ENCODE measurements at places on chromosomes 4 and X.

DNA sequence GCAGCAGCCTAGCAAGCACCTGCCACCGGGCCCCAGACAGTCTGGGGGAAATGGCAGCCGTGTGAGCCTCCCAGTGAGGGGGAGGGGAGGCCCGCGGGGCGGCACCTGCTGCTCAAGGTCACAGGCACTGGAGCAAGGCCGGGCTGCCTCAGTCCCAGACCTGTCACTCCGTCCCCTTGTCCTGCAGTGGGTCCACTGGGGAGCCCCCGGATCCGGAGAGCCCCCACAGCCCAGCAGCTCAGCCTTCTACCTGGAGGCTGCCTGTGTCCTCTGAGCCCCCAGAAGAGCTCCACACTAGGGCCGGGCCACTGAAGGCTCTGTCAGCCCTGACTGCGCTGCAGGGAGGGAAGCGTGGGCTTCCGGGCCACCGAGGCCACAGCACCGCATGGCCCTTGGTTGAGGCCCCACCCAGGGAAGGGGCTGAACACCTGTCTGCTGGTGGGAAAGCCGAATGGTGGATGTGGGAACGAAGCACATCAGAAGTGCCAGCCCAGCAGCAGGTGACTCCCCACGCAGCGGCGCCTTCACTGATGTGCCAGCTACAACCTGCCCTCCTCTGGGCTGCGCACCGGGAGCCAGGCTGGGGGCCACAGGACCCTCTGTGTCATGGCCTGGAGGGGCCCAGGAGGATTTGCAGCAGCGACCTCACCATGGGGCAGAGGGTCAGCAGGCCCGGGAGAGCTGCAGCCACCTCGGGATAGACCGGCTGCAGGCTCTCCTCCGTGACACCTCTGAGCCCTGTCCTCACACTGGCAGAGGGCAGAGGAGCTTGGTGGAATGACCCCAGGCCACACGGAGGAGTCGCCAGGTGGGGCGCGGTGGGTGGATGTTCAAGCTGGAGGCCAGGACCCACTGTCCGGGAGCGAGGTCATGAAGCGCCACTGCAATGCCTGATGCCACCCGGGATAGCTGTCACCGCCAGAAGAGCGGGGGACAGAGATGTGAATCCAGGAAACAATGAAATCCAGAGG is 35.0 kb upstream of the MXD4 start:
- no peaks in the 10 kb centered on the region for H3K36me3 ChIP-seq
- H3K4me1 ChIP-seq, result no peaks in the 10 kb centered on the region
- no peaks in the 10 kb centered on the region for H3K27me3 ChIP-seq
- peak; percentile 78 for DNase-seq
- H3K4me3 ChIP-seq, result no peak overlapping the region

GRCh38 chrX:11188664-11189063 is 77.5 kb downstream of the HCCS start:
- no peaks in the 10 kb centered on the region for H3K27me3 ChIP-seq
- no peaks in the 10 kb centered on the region for H3K36me3 ChIP-seq
- no peaks in the 10 kb centered on the region for H3K4me1 ChIP-seq
- no peak for DNase-seq
- no peak overlapping the region for H3K4me3 ChIP-seq

DNA sequence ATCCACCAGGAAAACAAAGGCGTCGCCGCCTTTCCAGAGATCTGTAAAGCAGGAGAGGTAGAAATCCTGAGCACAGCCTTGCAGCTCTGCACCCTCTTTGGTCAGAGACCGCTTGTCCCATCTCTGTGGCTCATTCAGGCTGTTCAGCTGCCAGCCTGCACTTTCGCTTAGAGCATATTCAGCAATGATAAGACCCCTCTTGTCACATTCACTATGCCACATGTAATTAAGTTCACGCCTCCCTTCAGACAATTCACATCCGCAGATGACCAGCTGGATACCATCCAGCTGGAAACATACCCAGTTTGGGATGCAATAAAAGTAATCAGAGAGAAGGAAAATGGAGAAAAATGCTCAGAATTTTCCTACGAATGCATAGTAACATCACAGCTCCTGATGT is 335.4 kb downstream of the UNC5C start:
- no peak for DNase-seq
- no peak overlapping the region for H3K27ac ChIP-seq
- H3K27me3 ChIP-seq, result no peaks in the 10 kb centered on the region

DNA sequence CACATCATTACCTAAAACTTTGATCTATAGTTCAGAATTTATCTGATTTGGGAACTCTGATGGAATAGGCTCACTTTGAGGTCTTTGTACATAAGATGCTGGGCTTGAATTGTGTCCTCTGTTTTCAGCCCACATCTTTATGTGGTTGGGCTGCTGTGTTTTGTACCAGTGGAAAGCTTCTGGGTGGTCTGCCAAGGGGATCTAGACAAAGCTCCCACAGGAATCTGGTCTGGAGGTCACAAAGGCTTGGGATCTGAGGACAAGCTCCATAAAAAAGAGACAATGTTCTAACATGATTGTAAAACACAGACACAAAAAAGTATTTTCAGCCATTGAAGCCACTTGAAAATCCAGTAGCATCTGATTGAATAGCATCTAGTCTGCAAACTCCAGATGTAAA is 393.5 kb upstream of the PITX2 start:
- H3K27ac ChIP-seq, result no peak overlapping the region
- no peaks in the 10 kb centered on the region for H3K36me3 ChIP-seq
- H3K4me1 ChIP-seq, result no peaks in the 10 kb centered on the region
- H3K4me3 ChIP-seq, result no peak overlapping the region
- no peak for DNase-seq
- H3K27me3 ChIP-seq, result no peaks in the 10 kb centered on the region

DNA sequence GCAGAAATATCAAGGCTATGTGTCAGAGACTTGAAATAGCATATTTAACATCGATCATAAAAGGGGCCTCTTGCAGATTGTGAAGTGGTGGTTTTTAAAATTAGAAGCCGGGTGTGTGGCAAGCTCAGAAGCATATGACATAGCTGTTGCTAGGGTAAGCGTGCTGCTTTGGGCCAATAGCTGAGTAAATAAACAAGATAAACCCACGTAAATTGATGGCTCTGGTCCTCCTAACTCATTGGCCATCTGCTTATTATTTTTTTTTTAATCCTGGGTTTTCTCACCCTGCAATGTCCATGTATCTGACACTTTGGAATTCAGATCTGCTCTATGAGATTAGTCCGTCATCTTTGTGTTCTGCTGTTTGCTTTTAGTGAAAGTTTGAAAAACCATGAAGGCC is 32.6 kb upstream of the STOX2 start:
- no peaks in the 10 kb centered on the region for H3K27me3 ChIP-seq
- peaks cover 4% of the 10 kb centered on the region for H3K4me1 ChIP-seq
- peak; percentile 59 for DNase-seq
- H3K36me3 ChIP-seq, result no peaks in the 10 kb centered on the region
- H3K27ac ChIP-seq, result no peak overlapping the region

- H3K27ac ChIP-seq, result no peak overlapping the region
- no peaks in the 10 kb centered on the region for H3K36me3 ChIP-seq
- DNase-seq, result no peak
- H3K4me1 ChIP-seq, result no peaks in the 10 kb centered on the region
These were observed 71.1 kb upstream of the DDIT4L start for GRCh38 chr4:100261346-100261745.

DNA sequence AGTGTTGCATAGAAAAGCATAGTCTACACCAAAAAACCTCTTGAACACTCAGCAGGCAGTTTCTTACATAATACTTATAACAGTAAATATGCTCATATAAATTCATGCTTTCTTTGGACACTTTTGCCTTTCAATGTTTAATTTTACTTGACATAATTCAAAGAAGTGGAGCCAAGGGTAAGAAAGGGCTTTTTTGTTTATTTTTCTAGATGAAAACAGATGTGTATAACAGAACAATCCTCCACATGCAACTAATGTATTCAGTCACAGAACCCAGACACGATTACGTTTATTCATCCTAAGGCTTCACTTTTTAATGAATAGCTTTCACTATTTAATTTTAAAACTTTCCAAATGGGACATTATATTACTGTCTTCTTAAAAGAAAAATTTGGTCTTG is 58.0 kb upstream of the PTPN13 start:
- H3K36me3 ChIP-seq, result no peaks in the 10 kb centered on the region
- H3K4me1 ChIP-seq, result no peaks in the 10 kb centered on the region
- no peak overlapping the region for H3K4me3 ChIP-seq
- H3K27ac ChIP-seq, result no peak overlapping the region

GRCh38 chrX:72685810-72686456 is 28.2 kb downstream of the PHKA1 start:
- no peak overlapping the region for H3K27ac ChIP-seq
- peak; percentile 37 for DNase-seq
- H3K4me1 ChIP-seq, result no peaks in the 10 kb centered on the region
- no peaks in the 10 kb centered on the region for H3K36me3 ChIP-seq
- no peaks in the 10 kb centered on the region for H3K27me3 ChIP-seq

DNA sequence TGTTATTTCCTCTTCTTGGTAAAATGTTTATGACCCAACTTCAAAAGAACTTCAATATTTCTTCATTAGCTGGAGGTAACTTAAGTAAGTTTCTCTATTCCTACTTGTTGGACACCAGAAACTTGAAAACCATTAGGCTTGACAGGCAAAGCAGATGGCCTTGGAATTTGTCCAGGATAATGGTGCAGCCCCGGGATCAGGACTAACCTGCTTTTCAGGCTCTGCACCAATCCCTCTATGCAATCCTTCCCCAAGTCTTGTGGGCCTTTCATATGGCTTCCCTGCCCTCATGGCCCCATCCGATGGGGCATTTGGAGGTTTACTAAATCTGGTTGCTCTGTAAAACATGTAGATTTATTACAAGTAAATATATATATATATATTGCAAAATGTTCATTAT is 68.5 kb downstream of the SPINK2 start:
- peaks cover 8% of the 10 kb centered on the region for H3K4me1 ChIP-seq
- no peak for DNase-seq
- no peak overlapping the region for H3K4me3 ChIP-seq
- no peaks in the 10 kb centered on the region for H3K36me3 ChIP-seq
- no peaks in the 10 kb centered on the region for H3K27me3 ChIP-seq

GRCh38 chr4:79673898-79674297 is 265.9 kb upstream of the GK2 start:
- H3K27ac ChIP-seq, result no peak overlapping the region
- H3K4me1 ChIP-seq, result no peaks in the 10 kb centered on the region
- DNase-seq, result no peak
- no peak overlapping the region for H3K4me3 ChIP-seq

DNA sequence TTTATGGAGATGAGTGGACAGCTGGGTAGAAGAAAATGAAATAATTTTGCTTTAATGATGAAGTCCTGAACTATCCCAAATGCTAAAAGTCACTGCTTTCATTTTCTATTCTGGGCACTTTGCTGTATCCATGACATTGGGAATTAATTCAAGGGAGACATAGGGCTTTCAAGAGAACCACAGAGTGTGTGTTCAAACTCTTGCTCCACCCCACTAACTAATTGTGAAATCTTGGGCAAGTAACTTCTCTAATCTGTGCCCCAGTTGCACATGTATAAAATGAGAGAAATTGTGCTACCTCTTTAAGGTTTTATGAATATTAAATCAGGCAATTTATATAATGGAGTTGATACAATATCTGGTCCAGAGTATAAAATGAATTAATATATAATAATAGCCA is 1422.0 kb downstream of the ADGRL3 start:
- H3K27ac ChIP-seq, result no peak overlapping the region
- no peaks in the 10 kb centered on the region for H3K36me3 ChIP-seq
- DNase-seq, result no peak

GRCh38 chrX:18702362-18703195 is 4.9 kb upstream of the PPEF1 start:
- H3K27me3 ChIP-seq, result no peaks in the 10 kb centered on the region
- no peak for DNase-seq
- H3K4me1 ChIP-seq, result no peaks in the 10 kb centered on the region
- no peak overlapping the region for H3K4me3 ChIP-seq

GRCh38 chr4:61984260-61984909 is 784.3 kb downstream of the ADGRL3 start:
- H3K4me1 ChIP-seq, result no peaks in the 10 kb centered on the region
- no peak overlapping the region for H3K4me3 ChIP-seq
- no peak for DNase-seq
- no peaks in the 10 kb centered on the region for H3K27me3 ChIP-seq
- no peaks in the 10 kb centered on the region for H3K36me3 ChIP-seq
- H3K27ac ChIP-seq, result no peak overlapping the region

DNA sequence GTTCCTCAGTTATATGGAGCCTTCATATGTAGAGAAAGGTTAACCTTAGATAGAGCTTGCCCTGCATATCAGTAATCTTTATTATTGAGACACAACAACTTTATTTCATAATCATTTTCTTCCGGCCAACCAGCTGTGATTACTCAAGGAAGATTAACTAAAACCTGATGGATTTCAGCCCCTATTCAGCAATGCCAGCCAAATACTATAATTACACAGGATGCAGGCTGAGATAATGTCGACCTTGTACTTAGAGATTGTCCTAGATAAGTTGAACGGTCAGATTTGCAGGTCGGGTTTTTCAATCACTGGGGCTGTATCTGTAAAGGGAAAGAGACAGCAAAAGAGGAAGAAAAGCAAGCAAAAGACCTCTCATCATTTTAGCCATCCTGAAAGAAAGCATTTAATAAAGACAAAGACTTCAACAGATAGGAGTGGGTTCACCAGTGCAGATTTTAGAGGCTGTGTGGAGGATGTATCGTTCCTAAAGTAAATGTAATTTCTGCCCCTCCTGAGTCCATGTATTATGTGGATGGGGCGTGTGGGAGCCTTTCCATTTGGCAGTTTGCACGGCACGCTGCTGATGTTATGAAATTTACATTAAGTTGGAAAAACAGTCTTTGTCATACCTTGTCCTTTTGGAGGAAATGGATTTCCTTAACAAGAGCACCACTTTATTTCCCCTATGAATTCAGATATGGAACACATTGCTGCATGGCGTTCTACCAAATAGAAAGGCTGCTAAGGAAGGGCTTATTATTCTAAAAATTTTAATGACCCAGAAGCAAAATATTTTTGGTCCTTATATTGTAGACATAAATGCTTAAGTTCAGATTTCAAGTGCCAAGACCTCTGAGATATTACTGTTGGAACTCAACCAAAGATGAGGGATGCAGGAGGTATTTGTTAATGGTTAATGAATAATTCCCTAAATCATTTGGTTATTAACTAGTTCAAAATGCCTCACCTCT is 496.7 kb downstream of the SPRY1 start:
- peaks cover 4% of the 10 kb centered on the region for H3K4me1 ChIP-seq
- no peak overlapping the region for H3K27ac ChIP-seq
- H3K36me3 ChIP-seq, result no peaks in the 10 kb centered on the region
- H3K27me3 ChIP-seq, result no peaks in the 10 kb centered on the region

GRCh38 chr4:176610594-176610993 is 182.1 kb downstream of the VEGFC start:
- H3K27ac ChIP-seq, result no peak overlapping the region
- no peaks in the 10 kb centered on the region for H3K36me3 ChIP-seq
